Activated CD4-positive, alpha-beta memory T cell treated with anti-CD3 and anti-CD28 coated beads for 36 hours (primary cell): ENCODE measurements at places on chromosomes 1 and 21. TPM values are rescaled to one million over a fixed set of nuclear protein-coding genes. Genes with fewer than 3 reads are reported as not detected.
A peak's percentile ranks its signal among the peaks of the same experiment; 100 is the strongest.

- no peaks in the 10 kb centered on the region for H3K27me3 ChIP-seq
- DNase-seq: no peak
- no peaks in the 10 kb centered on the region for H3K4me1 ChIP-seq
- H3K4me3 ChIP-seq: no peak overlapping the region
- no peak overlapping the region for H3K27ac ChIP-seq
These were observed 182.7 kb upstream of the PTBP2 start for GRCh38 chr1:96538883-96539282.

DNA sequence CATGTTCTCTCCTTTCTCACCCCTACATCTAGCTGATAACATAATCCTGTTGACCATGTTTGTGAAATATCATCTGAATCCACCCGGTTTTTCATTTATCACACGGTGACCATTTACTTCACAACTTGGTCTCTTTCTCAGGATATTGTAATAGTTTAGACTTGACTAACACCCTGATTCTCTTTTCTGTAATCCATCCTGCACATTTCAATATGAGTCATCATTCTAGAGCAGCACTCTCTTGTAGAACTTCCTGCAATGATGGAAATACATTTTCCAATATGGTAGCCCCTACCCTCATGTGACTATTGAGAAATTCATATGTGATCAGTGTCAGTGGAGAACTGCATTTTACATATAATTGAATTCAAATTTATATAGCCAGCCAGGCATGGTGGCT, 2.3 kb upstream of the JAM2 start:
- H3K27ac ChIP-seq: no peak overlapping the region
- no peak for DNase-seq
- no peak overlapping the region for H3K4me3 ChIP-seq
- peaks cover 26% of the 10 kb centered on the region for H3K27me3 ChIP-seq

- no peaks in the 10 kb centered on the region for H3K4me1 ChIP-seq
- no peak overlapping the region for H3K4me3 ChIP-seq
- no peaks in the 10 kb centered on the region for H3K27me3 ChIP-seq
- no peak for DNase-seq
- H3K36me3 ChIP-seq: no peaks in the 10 kb centered on the region
These were observed 130.8 kb downstream of the HFM1 start for GRCh38 chr1:91273875-91274274.

DNA sequence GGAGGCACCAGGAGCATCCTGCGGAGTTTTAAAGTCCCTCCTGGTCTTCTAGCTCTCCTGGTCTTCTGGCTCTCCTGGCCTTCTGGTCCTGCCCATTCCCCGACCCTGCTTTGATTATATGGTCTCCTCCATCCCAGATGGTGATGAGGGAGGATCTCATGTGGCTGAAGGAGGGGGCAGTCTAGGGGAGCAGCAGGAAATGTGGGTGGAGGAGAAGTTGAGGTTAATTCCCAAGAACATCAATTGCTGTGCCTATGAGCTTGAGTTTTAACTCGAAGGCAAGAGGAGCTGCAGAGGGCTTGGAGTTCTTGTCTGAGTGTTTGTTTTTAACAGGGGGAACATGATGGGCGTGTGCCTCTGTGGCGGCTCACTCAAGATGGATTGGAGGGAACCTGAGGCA, 408.8 kb downstream of the MATN1 start:
- H3K4me1 ChIP-seq: no peaks in the 10 kb centered on the region
- DNase-seq: no peak
- no peaks in the 10 kb centered on the region for H3K36me3 ChIP-seq
- H3K27me3 ChIP-seq: peaks cover 14% of the 10 kb centered on the region
- H3K4me3 ChIP-seq: no peak overlapping the region

DNA sequence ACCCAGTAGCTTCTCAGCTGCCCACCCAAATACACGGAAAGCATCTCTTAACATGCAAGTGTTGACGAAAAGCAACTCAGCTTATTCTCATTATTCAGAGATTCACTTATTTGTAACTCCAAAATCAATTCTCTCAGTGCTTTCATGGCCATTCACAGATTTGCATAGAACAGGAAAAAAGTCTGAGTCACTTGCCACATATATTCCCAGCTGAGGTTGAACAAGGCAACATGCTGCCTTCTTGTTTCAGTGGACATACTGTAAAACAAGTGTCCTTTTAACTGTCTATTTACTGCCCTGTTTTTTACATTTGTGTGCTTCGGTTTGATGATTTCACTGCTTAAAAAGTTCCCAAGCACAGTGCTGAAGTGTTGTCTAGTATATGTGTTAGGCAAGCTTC, 273.0 kb downstream of the LTN1 start:
- no peak overlapping the region for H3K27ac ChIP-seq
- DNase-seq: no peak
- no peaks in the 10 kb centered on the region for H3K36me3 ChIP-seq
- H3K4me1 ChIP-seq: no peaks in the 10 kb centered on the region
- no peak overlapping the region for H3K4me3 ChIP-seq

GRCh38 chr1:53463961-53464899, 5.0 kb downstream of the DMRTB1 start:
- no peak for DNase-seq
- H3K4me1 ChIP-seq: no peaks in the 10 kb centered on the region

DNA sequence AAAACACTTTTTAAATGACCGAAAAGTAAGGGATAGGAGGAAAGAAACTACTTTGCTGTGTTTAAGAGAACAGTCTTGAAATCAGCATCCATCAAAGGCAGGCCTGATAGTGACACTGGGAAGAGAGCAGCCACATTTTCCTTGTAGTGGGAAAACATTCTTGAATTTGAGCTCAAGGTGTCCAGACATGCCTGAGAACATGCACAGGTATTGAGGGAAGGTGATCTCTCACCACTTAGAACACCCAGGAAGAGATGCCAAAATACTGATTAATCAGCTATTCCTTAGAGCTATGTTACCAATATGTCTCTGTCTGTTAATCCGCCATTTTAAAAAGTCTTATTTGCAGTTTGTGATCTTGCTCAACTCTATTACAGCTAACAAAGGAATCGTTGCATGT, 25.9 kb downstream of the IL12RB2 start:
- no peak overlapping the region for H3K4me3 ChIP-seq
- peaks cover 55% of the 10 kb centered on the region for H3K36me3 ChIP-seq

DNA sequence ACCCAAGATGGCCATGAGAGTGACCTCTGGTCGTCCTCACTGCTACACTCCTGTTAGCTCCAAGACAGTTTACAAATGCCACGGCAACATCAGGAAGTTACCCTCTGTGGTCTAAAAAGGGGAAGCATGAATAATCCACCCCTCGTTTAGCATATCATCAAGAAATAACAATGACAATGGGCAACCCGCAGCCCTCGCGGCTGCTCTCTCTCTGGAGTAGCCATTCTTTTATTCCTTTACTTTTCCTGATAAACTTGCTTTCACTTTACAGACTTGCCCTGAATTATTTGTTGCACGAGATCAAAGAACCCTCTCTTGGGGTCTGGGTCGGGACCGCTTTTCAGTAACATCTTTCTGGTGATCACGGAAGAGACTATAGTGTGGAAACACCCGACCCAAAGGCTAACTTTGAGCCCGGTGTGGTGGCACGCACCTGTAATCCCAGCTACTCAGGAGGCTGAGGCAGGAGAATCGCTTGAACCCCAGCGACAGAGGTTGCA, 19.8 kb upstream of the COX20 start:
- H3K27ac ChIP-seq: no peak overlapping the region
- H3K36me3 ChIP-seq: no peaks in the 10 kb centered on the region
- no peak for DNase-seq
- H3K27me3 ChIP-seq: peaks cover 17% of the 10 kb centered on the region
- H3K4me3 ChIP-seq: no peak overlapping the region

- no peak overlapping the region for H3K27ac ChIP-seq
- H3K36me3 ChIP-seq: no peaks in the 10 kb centered on the region
- peaks cover under 1% of the 10 kb centered on the region for H3K27me3 ChIP-seq
- H3K4me3 ChIP-seq: no peak overlapping the region
- H3K4me1 ChIP-seq: no peaks in the 10 kb centered on the region
These were observed 18.7 kb downstream of the ADAMTS5 start for GRCh38 chr21:26948194-26948593.

- no peak overlapping the region for H3K4me3 ChIP-seq
- no peak for DNase-seq
- H3K27me3 ChIP-seq: no peaks in the 10 kb centered on the region
- peaks cover 31% of the 10 kb centered on the region for H3K4me1 ChIP-seq
These were observed 185.6 kb downstream of the TGFBR3 start for GRCh38 chr1:91700332-91700731.

GRCh38 chr1:234758851-234759250, 148.9 kb upstream of the IRF2BP2 start:
- H3K4me3 ChIP-seq: peak overlapping the region; percentile 18
- peaks cover 24% of the 10 kb centered on the region for H3K4me1 ChIP-seq
- H3K27me3 ChIP-seq: peaks cover 4% of the 10 kb centered on the region

DNA sequence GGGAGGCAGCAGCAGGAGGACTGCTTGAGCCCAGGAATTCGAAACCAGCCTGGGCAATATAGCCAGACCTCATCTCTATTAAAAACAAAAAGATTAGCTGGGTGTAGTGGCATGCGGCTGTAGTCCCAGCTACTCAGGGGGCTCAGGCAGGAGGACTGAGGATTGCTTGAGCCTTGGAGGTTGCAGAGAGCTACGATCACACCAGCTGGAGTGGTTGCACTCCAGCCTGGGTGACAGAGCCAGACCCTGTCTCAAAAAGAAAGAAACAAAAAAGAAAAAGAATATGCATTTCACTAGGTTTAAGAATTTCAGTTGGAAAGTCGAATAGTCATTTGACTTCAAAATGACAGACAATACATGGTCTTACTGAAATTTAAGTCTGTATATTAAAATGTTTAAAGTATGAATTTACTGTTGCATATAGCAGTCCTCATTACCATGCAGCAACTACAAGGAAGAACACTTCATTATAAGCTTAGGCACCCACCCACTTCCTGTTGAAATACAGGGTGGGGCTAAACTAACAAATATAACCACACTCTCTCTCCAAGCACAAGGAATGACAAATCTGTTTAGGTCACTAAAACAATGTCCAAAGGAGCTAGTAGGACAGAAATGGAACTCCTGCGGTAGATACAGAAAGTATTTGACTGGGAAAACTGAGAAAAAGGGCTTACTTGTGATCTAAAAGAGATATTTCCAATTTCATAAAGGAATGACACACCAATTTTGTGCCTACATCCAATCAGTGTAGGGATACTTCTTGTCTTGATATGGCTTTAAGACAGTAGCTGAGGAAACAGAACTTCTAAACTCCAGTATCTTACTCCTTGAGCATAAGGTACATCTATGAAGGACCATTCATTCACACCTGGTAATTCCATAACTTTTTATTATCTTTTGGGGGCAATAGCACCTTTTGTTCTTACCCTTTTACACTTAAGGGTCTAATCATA, 44.1 kb downstream of the GPR3 start:
- H3K27ac ChIP-seq: peak overlapping the region; percentile 82
- no peaks in the 10 kb centered on the region for H3K27me3 ChIP-seq
- H3K4me1 ChIP-seq: peaks cover 73% of the 10 kb centered on the region
- no peak for DNase-seq

- H3K36me3 ChIP-seq: peaks cover 5% of the 10 kb centered on the region
- peaks cover 27% of the 10 kb centered on the region for H3K4me1 ChIP-seq
- no peak for DNase-seq
- H3K27me3 ChIP-seq: no peaks in the 10 kb centered on the region
- no peak overlapping the region for H3K27ac ChIP-seq
These were observed 83.6 kb downstream of the CAMTA1 start for GRCh38 chr1:6868660-6869380.

DNA sequence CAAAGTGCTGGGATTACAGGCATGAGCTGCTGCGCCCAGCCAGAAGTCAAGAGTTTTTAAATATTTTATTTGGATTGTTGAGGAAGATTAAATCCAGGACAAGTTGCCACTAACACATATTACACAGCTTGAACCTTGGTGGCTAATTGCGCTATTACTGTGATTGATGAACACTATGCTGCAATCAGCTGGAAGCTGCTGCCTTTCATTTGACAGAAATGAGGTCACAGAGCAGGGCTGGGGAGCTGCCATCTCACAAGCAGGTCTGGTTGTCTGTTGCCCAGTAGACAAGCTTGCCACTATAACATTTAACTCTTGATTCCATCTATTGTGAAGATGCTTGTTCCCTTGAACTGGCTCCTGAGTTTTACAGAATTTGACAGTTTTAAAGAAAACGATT, 37.4 kb upstream of the NRDC start:
- no peak overlapping the region for H3K27ac ChIP-seq
- H3K4me3 ChIP-seq: no peak overlapping the region
- peaks cover 11% of the 10 kb centered on the region for H3K27me3 ChIP-seq
- no peak for DNase-seq

DNA sequence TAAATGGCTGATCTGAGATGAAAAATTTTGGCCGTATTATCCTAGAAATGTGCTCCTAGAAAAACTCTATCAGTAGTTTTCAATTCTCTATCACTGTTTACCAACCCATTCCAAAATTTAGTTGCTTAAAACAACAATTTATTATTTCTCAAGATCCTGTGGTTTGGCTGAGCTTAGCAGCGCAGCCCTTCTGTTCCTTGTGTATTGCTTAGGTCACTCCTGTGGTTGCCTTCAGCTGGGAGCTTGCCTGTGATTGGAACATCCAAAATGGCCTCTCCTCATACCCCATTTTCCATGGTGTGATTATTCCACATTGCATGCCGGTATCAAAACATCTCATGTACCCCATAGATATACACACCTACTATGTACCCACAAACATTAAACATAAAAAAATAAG, 22.8 kb upstream of the STUM start:
- H3K36me3 ChIP-seq: no peaks in the 10 kb centered on the region
- no peak overlapping the region for H3K27ac ChIP-seq
- H3K4me1 ChIP-seq: no peaks in the 10 kb centered on the region
- DNase-seq: no peak

GRCh38 chr1:235329139-235329902, 951 bp downstream of the GGPS1 start:
- H3K36me3 ChIP-seq: peaks cover 19% of the 10 kb centered on the region
- peaks cover 40% of the 10 kb centered on the region for H3K4me1 ChIP-seq
- peak; percentile 70 for DNase-seq
- H3K27me3 ChIP-seq: no peaks in the 10 kb centered on the region
- no peak overlapping the region for H3K4me3 ChIP-seq
- no peak overlapping the region for H3K27ac ChIP-seq

- no peaks in the 10 kb centered on the region for H3K27me3 ChIP-seq
- no peaks in the 10 kb centered on the region for H3K36me3 ChIP-seq
- no peak overlapping the region for H3K27ac ChIP-seq
These were observed 204.7 kb downstream of the KAZN start for GRCh38 chr1:14803002-14803789.

GRCh38 chr1:198168227-198168626, 11.4 kb downstream of the NEK7 start:
- no peaks in the 10 kb centered on the region for H3K36me3 ChIP-seq
- no peak for DNase-seq
- H3K27ac ChIP-seq: peak overlapping the region; percentile 92
- H3K4me3 ChIP-seq: peak overlapping the region; percentile 14
- H3K27me3 ChIP-seq: no peaks in the 10 kb centered on the region
- H3K4me1 ChIP-seq: peaks cover 86% of the 10 kb centered on the region

GRCh38 chr1:166852918-166853317, 13.6 kb downstream of the POGK start:
- peaks cover 69% of the 10 kb centered on the region for H3K36me3 ChIP-seq
- no peak overlapping the region for H3K4me3 ChIP-seq
- H3K27me3 ChIP-seq: no peaks in the 10 kb centered on the region
- H3K4me1 ChIP-seq: peaks cover 60% of the 10 kb centered on the region
- DNase-seq: no peak
- H3K27ac ChIP-seq: peak overlapping the region; percentile 70

Gene LENEP
- total RNA-seq: 0.56 TPM

Gene PLXNA2
- total RNA-seq: 0.34 TPM

Gene BCAR3
- 0.74 TPM for total RNA-seq

Gene PLEKHN1
- 5.8 TPM for total RNA-seq

Gene FCGR1A
- not detected for total RNA-seq

Gene FMN2
- total RNA-seq: not detected

Gene CSRP1
- 48.4 TPM for total RNA-seq

Gene GJA4
- not detected for total RNA-seq

Gene AGT
- not detected for total RNA-seq
